ENCODE measurements at places on chromosomes 6 and 20.

DNA sequence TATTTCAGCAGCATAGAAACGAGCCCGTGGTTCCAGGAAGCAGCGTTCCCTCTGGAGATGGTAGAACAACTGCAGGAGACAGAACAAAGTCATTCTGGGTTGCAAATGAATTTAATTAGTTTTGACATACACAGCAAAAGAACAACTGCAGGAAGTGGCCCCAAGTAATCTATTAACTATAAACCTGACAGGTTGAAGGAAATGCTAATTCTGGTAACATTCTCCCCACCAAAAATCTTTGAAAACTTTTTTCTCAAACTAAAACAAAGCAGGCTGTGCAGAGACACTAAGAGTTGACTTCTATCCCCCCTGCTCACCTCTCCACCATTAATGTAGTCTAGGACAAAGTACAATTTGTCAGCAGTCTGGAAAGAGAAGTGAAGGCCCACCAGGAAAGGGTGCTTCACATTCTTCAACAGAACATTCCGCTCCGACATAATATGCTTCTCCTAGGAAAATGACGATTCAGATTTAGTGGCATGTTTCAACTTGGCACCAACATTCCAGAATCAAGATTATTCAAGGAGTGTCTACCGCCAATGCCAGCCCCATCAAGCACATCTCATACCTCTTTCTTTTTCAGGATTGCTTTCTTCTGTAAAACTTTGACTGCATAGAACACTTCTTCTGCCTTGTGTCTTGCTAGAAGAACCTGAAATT, 120.4 kb upstream of the SLC2A12 start:
- DNase-seq: no peak

DNA sequence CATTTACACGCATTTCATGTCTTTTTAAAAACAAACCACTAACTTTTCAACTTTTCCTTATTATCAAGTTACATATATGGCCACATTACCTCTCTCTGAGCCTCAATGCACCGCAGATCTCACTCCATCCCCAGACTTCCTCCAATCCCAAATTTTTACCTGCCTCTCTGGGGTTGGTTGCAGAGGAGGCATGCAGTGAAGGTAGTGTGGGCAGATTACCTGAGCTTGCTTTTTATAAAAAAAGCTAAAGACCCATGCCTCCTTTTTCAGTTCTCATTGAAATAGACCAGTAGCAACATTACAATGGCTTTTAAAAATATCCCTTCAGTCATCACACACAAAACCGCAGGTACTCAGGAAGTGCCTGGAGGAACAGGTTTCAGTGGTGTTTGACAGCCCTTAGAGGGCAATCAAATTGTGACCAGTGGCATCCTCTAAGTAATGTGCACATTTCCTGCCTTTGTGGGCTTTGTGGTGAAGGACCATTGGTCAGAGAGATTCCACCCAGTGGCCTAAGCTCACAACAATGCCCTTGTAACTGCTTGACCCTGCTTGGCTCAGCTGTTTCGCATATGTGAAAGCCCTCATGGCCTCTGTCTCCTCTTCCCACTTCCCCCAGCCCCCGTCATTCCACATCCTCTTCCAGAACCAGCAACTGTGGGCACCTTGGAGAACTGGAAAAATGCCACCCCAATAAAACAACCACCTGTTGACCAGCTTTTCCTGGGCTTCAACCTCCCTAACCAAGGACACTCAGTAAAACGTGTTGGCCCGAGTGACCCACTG, 30.2 kb upstream of the IL17A start:
- DNase-seq: no peak

DNA sequence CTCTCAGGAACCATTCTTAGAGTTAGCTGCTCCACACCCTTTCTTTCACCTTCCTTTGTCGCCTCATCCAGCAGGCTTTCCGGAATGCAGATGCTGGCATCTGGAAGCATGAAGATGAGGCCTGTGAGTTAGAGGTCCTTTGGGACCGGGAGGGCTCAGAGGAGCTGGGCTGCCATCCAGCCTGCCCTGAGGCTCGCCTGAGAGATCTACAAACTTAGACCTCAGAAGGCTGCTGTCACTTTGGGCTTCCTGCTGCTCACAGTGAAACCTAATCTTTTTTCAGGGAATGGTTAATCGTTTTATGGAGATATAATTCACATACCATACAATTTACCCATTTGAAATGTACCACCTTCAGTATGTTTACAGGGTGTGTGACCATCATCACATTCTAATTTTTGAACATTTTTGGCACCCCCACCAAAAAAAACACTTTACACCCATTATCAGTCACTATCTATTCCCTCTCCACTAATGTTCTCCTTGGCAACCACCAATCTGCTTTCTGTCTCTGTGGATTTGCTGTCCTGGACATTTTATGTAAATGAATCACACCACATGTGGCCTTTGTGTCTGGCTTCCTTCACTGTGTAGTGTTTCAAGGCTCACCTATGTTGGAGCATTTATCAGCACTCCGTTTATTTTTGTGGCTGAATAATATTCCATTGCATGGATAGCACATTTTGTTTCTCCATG, 20.0 kb upstream of the MPC1 start:
- no peak for DNase-seq

DNA sequence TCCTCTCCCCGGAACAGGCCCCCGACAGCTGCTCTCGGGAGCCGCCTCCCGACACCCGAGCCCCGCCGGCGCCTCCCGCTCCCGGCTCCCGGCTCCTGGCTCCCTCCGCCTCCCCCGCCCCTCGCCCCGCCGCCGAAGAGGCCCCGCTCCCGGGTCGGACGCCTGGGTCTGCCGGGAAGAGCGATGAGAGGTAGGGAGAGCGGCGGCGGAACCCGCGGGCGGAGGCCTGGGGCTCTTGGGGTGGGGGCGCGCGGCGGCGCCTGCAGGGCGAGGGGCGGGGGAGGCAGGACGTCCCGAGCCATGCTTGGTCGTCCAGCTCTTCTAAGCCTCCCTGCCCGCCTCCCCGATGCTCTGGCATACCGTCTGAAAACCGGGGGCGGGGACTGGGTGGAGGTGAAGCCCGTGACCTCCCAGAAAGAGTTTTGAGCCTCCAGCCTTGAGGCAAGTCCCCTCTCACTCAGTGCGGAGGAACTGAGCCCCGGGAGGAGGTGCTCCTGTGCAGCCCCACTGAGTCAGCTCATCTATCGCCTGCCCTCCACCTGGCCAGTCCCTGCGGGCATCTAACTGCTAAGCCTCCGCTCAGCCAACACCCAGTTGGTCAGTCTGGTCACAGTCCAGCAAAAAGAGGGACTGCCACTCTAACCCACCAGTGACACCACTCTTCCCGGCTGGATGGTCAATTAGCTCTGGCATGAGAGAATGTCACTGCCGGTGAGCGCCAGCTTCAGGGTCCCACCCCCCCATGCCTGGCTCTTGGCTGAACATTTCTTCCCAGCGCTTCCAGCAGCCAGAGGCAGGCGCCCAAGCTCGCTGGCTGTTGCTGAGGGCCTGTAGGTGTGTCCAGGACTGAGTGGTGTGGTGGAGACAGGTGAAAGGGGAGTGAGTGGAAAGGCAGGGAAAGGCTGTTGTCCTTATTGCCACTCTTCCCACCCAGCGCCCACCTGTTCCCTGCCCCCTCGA, 482 bp downstream of the DDR1 start:
- DNase-seq: no peak

GRCh38 chr6:140360651-140361050, 986.2 kb upstream of the CITED2 start:
- no peak for DNase-seq

- no peak for DNase-seq
Measured at GRCh38 chr6:113120582-113121285, 736.4 kb upstream of the MARCKS start.

- DNase-seq: no peak
Measured at GRCh38 chr6:40894962-40895799, 143.8 kb downstream of the UNC5CL start.

DNA sequence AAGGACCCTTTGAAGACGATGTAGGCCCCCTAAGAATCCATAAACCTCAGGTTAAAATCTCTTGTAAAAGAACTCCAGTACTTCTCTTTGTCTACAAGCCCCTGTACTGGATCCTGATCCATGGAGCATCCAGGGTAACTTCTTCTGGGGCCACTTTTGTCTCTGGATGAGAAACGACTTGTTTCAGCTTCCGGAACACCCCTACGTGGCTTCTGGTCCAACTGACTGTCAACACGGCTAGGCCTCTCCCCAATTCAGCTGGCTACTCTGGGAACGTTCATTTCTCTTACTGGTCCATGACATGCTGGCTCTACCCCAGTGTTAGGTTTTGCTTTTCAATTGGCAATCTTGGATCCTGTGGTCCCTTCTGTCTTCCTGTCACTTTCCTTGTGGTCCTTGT, 198.0 kb downstream of the BACH2 start:
- DNase-seq: no peak

DNA sequence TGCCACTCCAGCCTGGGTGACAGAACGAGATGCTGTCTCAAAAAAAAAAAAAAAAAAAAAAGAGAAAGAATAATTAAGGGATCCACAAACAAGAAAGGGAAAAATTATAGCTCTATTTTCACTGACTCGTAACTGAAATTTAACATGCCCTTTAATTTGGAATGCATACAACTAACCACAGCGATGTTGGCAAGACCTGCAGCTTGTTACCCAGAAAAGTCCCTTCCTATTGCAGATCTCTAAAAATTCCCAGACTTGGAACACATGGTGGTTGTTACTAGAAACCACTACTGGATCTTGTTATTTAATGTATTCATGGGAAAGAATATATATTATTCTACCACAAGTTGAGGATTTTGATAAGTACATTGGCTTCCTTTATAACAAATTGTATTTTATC, 27.8 kb upstream of the SMIM28 start:
- no peak for DNase-seq

GRCh38 chr20:25459916-25460535, 52.6 kb downstream of the GINS1 start:
- DNase-seq: no peak

DNA sequence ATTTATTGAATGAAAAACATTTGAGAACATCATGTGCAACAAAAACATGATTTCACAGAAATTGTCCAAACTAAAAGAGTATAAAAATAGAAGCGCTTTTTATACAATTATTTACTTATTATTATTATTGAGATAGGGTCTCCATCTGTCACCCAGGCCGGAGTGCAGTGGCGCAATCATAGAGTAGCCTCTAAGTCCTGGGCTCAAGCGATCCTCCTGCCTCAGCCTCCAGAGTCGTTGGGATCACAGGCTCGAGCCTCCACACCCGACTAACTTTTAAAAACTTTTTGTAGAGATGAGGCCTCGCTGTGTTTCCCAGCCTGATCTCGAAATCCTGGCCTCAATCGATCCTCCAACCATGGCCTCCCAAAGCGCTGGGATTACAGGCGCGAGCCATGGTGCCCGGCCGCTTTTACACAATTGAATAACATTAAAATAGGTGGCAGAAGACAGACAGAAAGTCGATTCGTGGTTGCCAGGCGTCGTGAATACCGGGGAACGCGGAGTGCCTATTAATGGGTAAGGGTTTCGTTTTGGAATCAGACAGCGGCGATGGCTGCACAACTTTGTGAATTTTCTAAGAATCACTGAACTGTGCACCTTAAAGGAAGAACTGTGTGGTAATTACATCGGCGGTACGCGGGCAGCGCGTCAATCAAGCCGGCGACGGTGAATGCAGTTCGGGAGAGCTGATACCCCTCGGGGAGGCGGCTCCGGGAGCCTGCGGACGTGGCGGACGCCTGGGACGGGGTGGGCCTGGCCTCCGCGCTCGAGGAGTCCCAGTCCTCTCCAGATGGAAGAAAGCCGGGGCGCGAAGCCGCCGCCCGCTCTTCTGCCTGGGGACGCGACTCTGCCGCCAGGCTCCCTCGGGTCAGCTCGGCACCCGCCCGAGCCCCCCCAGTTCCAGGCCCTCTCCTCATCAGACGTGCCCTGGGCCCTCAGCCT, 807 bp downstream of the TBC1D20 start:
- peak; percentile 33 for DNase-seq

- no peak for DNase-seq
Measured at GRCh38 chr20:10654630-10655029, 19.2 kb downstream of the JAG1 start.

DNA sequence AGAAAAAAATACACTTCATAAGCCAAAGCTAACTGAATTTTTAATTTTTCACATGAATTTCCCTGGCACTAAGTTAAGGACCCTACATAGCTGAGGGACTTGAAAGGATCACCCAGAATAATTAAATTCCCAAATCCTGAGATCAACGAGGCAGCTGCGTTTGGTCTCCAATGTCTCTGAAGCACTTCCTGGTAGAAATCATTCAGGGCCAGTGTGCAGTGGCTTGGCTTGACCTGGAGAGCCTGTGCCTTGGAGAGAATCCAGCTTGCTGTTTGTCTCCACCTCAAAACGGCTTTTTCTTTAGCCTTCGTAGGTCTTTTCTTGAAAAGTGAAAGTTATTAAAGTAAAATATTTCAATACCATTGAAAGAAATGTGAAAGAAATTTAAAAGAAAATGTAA, 92.4 kb downstream of the SMOC2 start:
- DNase-seq: no peak

- no peak for DNase-seq
Measured at GRCh38 chr20:64216036-64216435, 39.5 kb upstream of the PCMTD2 start.

- no peak for DNase-seq
Measured at GRCh38 chr20:43584448-43585136, 6.1 kb upstream of the IFT52 start.

- DNase-seq: no peak
Measured at GRCh38 chr6:29729774-29730328, 6.6 kb downstream of the HLA-F start.

DNA sequence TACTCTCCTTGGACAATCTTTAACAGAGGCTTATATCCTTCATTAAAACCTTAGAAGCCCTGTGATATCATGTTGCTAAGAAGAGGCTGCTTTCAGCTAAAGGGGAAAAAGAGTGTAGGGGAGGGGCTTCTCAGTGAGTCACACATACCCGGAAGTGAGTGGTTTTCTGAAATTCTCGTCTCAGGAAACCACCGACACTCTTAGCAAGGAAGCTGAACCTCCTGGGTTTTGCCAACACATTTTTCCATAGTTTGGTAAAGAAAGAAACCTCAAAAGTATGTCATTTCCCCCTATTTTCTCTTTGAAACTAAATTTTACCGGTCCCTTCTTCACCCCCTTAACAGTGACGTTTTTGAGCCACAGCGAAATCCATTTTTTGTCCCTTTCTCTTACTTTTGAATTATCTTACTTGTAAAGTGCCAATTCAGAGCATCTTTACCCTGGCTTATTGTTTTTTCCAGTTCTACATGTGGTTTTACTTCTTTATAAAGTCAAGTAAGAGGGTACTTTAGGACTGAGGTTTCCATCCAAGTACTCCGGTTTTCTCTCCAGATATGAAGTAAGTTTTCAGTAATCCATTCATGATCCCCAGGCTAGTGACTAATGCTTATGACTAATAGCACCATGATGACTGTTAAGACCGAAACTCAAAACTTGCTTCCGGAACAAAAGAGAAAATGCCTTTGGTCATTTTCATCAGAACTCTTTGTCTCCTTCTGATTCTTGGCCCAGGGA, 219.3 kb downstream of the ARHGAP18 start:
- peak; percentile 76 for DNase-seq
